ENCODE measurements at places on chromosomes 4 and X.

- no peak for DNase-seq
- no peak overlapping the region for H3K27ac ChIP-seq
- no peak overlapping the region for H3K4me3 ChIP-seq
- no peaks in the 10 kb centered on the region for H3K27me3 ChIP-seq
- no peaks in the 10 kb centered on the region for H3K36me3 ChIP-seq
Observed at GRCh38 chr4:106569146-106570031, 200.8 kb upstream of the GIMD1 start.

DNA sequence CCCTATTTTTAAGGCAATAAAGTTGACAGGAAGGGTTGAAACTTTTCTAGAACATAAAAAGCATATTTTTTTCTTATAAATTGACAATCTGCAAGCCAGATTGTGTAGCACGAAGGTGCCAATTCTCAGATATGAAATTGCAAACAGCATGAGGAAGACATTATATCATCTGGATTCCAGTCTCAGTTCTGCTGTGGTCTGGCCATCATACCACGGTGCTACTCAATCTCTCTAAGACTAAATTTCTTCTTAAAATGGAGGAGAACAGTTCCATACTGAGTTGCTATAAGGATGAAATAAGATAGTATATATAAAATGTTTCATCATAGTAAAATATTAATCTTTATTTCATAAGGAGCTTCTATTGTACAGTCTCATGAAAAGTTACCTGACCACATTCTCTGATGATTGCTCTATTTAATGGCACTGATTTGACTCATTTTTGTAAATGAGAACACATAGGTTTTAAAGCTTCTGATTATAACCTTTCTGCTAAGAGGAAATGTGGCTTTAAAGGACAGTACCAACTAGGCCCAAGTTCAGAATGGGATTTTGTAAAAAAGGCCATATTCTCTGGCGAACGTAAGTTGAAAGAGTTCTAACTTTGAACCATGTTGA lies 127.9 kb downstream of the SHROOM3 start:
- H3K4me1 ChIP-seq: peaks cover 27% of the 10 kb centered on the region
- no peak for DNase-seq
- no peaks in the 10 kb centered on the region for H3K36me3 ChIP-seq

DNA sequence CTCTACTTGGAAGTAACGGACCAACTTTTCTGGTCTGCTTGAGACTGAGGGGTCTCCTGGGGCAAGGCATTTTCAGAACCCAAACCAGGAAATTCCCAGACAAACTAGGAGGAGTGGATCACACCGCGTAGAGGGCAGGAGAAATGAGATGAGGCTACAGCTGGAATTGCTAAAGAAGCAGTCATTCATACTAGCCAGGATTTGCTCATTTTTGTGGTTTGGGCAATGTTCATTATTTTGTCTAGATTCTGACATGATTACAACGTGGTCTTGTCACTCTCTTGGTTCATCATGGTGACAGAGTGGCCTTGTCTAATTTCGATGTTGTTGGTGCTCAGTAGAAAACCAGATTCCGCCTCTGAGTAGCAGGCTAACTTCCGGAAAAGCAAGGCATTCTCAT lies 63.2 kb downstream of the BANK1 start:
- no peak overlapping the region for H3K27ac ChIP-seq
- H3K36me3 ChIP-seq: no peaks in the 10 kb centered on the region
- no peak for DNase-seq
- H3K4me3 ChIP-seq: no peak overlapping the region

DNA sequence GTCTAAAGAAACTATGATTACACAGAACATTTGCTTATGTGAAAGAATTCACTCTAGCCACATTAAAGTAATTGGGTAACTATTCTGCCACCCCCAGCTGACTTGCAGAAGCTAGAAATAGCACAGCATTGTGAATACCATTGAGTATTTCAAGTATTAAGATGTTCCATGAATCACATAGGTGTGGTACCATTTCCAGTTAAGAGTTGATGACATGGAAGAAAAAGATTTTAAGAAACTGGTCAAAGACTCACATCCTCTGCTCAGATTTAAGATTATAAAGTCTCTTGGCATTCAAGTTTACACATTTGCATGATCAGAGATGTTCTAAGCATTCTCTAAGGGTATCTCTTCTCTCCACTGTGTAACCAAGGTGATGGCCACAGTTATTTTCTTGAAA lies 287.5 kb downstream of the CAMK2D start:
- H3K27me3 ChIP-seq: no peaks in the 10 kb centered on the region
- no peak overlapping the region for H3K27ac ChIP-seq
- H3K36me3 ChIP-seq: no peaks in the 10 kb centered on the region
- no peak for DNase-seq
- H3K4me1 ChIP-seq: no peaks in the 10 kb centered on the region
- no peak overlapping the region for H3K4me3 ChIP-seq

DNA sequence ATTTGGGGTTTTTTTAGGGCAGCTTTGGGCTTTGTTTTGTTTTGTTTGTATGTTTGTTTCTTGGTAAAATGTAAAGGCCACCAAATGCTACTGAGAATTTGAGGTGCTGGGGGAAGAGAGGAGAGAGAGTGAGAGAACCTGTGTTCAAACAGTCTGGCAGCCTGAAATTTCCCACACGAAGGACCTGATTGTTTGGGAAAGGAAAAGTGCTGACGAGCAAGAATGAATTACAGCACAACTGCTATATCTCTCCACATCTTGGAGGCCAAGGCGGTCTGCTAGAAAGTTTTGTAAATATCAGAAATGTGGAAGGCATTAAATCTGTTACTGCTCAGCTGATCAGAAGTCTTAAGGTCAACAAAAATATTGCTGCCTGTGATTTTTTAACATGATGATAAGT lies 170.5 kb downstream of the PALLD start:
- no peaks in the 10 kb centered on the region for H3K27me3 ChIP-seq
- peaks cover 12% of the 10 kb centered on the region for H3K36me3 ChIP-seq
- peaks cover 20% of the 10 kb centered on the region for H3K4me1 ChIP-seq
- no peak for DNase-seq
- H3K27ac ChIP-seq: peak overlapping the region; percentile 58

- H3K4me1 ChIP-seq: peaks cover 10% of the 10 kb centered on the region
- H3K27me3 ChIP-seq: no peaks in the 10 kb centered on the region
- no peak overlapping the region for H3K4me3 ChIP-seq
- H3K36me3 ChIP-seq: no peaks in the 10 kb centered on the region
Observed at GRCh38 chr4:68732653-68733466, 62.4 kb upstream of the UGT2B15 start.

DNA sequence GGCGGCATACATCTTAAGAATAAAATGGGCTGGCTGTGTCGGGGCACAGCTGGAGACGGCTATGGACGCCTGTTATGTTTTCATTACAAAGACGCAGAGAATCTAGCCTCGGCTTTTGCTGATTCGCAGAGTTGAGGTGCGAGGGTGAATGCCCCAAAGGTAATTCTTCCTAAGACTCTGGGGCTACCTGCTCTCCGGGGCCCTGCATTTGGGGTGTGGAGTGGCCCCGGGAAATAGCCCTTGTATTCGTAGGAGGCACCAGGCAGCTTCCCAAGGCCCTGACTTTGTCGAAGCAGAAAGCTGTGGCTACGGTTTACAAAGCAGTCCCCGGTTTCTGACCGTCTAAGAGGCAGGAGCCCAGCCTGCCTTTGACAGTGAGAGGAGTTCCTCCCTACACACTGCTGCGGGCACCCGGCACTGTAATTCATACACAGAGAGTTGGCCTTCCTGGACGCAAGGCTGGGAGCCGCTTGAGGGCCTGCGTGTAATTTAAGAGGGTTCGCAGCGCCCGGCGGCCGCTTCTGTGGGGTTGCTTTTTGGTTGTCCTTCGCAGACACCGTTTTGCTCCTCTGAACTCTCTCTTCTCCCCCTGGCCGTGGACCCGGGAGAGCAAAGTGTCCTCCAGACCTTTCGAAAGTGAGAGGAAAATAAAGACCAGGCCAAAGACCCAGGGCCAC lies 1.9 kb downstream of the SHOX start:
- no peaks in the 10 kb centered on the region for H3K4me1 ChIP-seq
- no peak overlapping the region for H3K4me3 ChIP-seq
- DNase-seq: no peak
- no peak overlapping the region for H3K27ac ChIP-seq
- H3K36me3 ChIP-seq: no peaks in the 10 kb centered on the region

GRCh38 chr4:110503270-110504083 lies 27.5 kb downstream of the ENPEP start:
- peaks cover 11% of the 10 kb centered on the region for H3K4me1 ChIP-seq
- H3K27ac ChIP-seq: no peak overlapping the region
- H3K4me3 ChIP-seq: no peak overlapping the region
- H3K36me3 ChIP-seq: no peaks in the 10 kb centered on the region
- no peaks in the 10 kb centered on the region for H3K27me3 ChIP-seq
- DNase-seq: no peak

DNA sequence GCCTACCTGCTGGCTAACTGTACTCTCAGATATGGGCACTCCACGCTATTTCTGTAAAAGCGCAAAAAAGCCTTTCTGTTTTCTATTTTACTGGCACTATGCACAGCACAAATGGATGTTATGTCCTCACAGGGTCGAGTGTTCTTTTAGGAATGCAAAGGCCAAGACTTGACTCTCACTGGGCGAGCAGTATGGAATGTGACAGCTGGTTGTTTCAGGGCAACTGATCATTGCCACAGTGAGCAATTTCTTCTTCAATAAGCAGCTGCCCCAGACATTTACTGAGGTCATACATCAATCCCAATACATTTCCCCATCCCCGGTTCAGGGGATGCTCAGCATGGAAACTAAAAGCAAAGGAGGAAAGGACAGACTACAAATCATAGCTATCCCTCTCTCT lies 58.2 kb downstream of the PDE5A start:
- H3K4me3 ChIP-seq: no peak overlapping the region
- H3K27me3 ChIP-seq: no peaks in the 10 kb centered on the region
- DNase-seq: no peak

GRCh38 chr4:56086561-56086960 lies 137.8 kb downstream of the CEP135 start:
- no peak overlapping the region for H3K27ac ChIP-seq
- H3K4me3 ChIP-seq: no peak overlapping the region
- H3K36me3 ChIP-seq: no peaks in the 10 kb centered on the region
- DNase-seq: no peak
- H3K4me1 ChIP-seq: peaks cover 11% of the 10 kb centered on the region

GRCh38 chr4:32226204-32226603 lies 1506.0 kb downstream of the PCDH7 start:
- no peaks in the 10 kb centered on the region for H3K36me3 ChIP-seq
- no peak for DNase-seq
- H3K4me1 ChIP-seq: no peaks in the 10 kb centered on the region
- no peak overlapping the region for H3K4me3 ChIP-seq

GRCh38 chr4:183097231-183098018 lies 1.6 kb upstream of the WWC2 start:
- H3K4me1 ChIP-seq: peaks cover 13% of the 10 kb centered on the region
- peaks cover 20% of the 10 kb centered on the region for H3K27me3 ChIP-seq
- DNase-seq: no peak
- no peak overlapping the region for H3K27ac ChIP-seq
- H3K4me3 ChIP-seq: peak overlapping the region; percentile 71
- no peaks in the 10 kb centered on the region for H3K36me3 ChIP-seq

GRCh38 chr4:125938541-125938940 lies 623.8 kb downstream of the FAT4 start:
- DNase-seq: no peak
- H3K36me3 ChIP-seq: no peaks in the 10 kb centered on the region
- no peak overlapping the region for H3K4me3 ChIP-seq
- no peaks in the 10 kb centered on the region for H3K4me1 ChIP-seq

DNA sequence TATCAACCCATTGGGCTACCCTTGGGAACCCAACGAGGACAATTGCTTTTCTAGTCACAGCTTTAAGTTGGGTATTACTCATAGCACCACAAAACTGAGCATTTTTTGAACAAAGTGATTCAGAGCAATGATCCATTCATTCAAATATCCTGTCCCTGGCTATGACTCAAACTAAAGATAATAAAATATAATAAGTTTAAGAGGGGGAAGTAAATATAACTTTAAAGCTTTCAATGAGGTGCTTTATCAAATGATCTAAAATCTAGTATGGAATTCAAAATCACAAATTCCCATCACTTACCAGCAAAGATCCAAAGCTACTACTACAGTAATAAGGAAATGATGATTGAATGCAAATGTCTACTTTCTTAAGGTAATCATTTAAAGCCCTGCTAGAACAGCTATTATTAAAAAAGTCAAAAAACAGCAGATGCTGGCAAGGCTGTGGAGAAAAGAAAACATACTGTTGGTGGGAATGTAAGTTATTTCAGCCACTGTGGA lies 39.8 kb upstream of the S100G start:
- no peak for DNase-seq
- no peaks in the 10 kb centered on the region for H3K4me1 ChIP-seq
- no peak overlapping the region for H3K27ac ChIP-seq
- H3K27me3 ChIP-seq: no peaks in the 10 kb centered on the region
- no peak overlapping the region for H3K4me3 ChIP-seq

GRCh38 chr4:125511715-125512114 lies 197.0 kb downstream of the FAT4 start:
- H3K4me1 ChIP-seq: no peaks in the 10 kb centered on the region
- no peak overlapping the region for H3K4me3 ChIP-seq
- DNase-seq: no peak
- H3K27ac ChIP-seq: no peak overlapping the region
- H3K27me3 ChIP-seq: no peaks in the 10 kb centered on the region
- H3K36me3 ChIP-seq: no peaks in the 10 kb centered on the region

GRCh38 chrX:133852837-133853356 lies 132.5 kb downstream of the GPC3 start:
- no peaks in the 10 kb centered on the region for H3K27me3 ChIP-seq
- DNase-seq: peak; percentile 2
- H3K27ac ChIP-seq: no peak overlapping the region
- no peaks in the 10 kb centered on the region for H3K4me1 ChIP-seq

- no peaks in the 10 kb centered on the region for H3K27me3 ChIP-seq
- no peaks in the 10 kb centered on the region for H3K4me1 ChIP-seq
- DNase-seq: no peak
- H3K4me3 ChIP-seq: no peak overlapping the region
- no peaks in the 10 kb centered on the region for H3K36me3 ChIP-seq
- no peak overlapping the region for H3K27ac ChIP-seq
Observed at GRCh38 chrX:138082251-138082650, 516.3 kb downstream of the ZIC3 start.

- H3K27me3 ChIP-seq: no peaks in the 10 kb centered on the region
- no peak overlapping the region for H3K4me3 ChIP-seq
- no peak overlapping the region for H3K27ac ChIP-seq
- H3K36me3 ChIP-seq: no peaks in the 10 kb centered on the region
- no peaks in the 10 kb centered on the region for H3K4me1 ChIP-seq
- DNase-seq: no peak
Observed at GRCh38 chr4:186891859-186892486, 168.3 kb upstream of the FAT1 start.

GRCh38 chr4:125501568-125501967 lies 186.8 kb downstream of the FAT4 start:
- H3K4me3 ChIP-seq: no peak overlapping the region
- no peaks in the 10 kb centered on the region for H3K4me1 ChIP-seq
- H3K27ac ChIP-seq: no peak overlapping the region
- no peak for DNase-seq
- no peaks in the 10 kb centered on the region for H3K36me3 ChIP-seq

- H3K27ac ChIP-seq: no peak overlapping the region
- no peaks in the 10 kb centered on the region for H3K36me3 ChIP-seq
- DNase-seq: no peak
- no peaks in the 10 kb centered on the region for H3K27me3 ChIP-seq
- peaks cover 4% of the 10 kb centered on the region for H3K4me1 ChIP-seq
Observed at GRCh38 chrX:155143959-155144548, 72.2 kb upstream of the VBP1 start.

GRCh38 chr4:56743550-56743949 lies 62.5 kb upstream of the HOPX start:
- H3K4me1 ChIP-seq: no peaks in the 10 kb centered on the region
- H3K36me3 ChIP-seq: no peaks in the 10 kb centered on the region
- H3K27me3 ChIP-seq: no peaks in the 10 kb centered on the region
- no peak overlapping the region for H3K27ac ChIP-seq

GRCh38 chr4:103303011-103303410 lies 104.9 kb upstream of the CENPE start:
- H3K27me3 ChIP-seq: no peaks in the 10 kb centered on the region
- peaks cover 14% of the 10 kb centered on the region for H3K4me1 ChIP-seq
- DNase-seq: no peak
- no peak overlapping the region for H3K27ac ChIP-seq

Data from cardiac muscle cell (in vitro differentiated cells and primary cell).